Stimulated activated CD4-positive, alpha-beta T cell treated with anti-CD3 and anti-CD28 coated beads, Interleukin-1b, Interleukin-23, amount 100 ng/mL, for 1 hour (primary cell): ENCODE measurements at places on chromosomes 7 and 10.

DNA sequence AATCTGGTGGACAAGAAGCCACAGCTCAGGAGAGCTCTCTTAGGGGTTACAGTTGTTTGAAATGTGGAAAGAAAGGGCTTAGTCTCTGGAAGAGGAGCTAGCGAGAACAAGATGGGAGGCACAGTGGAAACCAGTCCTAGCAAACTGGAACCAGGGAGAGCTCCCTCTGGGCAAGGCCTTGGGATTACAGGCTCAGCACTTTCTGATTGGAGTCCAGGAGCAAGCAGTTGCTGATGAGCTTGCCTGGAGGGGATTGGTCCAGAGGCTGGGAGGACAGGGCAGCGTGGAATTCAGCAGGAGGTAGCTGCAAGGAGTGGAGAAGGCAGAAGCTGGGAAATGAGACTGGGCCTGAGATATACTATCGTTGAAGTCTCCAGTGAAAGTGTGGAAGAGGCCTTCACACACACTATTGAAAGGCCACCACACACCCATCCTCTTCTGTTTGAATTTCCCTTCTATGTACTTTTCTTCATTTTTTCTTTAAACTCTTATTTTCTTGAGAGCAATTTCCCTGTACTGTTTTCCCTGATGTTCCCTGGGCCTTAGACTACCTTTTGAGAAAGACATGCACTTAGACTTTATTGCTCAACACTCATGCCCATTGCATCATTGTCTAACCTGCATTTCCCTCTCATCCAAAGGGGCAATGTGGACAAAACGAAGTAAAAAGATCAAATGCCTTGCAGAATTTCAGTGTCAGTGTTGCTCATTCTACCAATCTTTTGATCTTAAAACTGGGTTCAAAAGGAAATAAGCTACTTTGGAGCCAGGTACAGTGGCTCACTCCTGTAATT lies 57.8 kb upstream of the LANCL2 start:
- no peak for DNase-seq

GRCh38 chr10:23294638-23295247 lies 49.9 kb downstream of the C10orf67 start:
- DNase-seq, result no peak

- no peak for DNase-seq
Measured at GRCh38 chr10:46299536-46300369, 13.0 kb downstream of the ANTXRL start.

DNA sequence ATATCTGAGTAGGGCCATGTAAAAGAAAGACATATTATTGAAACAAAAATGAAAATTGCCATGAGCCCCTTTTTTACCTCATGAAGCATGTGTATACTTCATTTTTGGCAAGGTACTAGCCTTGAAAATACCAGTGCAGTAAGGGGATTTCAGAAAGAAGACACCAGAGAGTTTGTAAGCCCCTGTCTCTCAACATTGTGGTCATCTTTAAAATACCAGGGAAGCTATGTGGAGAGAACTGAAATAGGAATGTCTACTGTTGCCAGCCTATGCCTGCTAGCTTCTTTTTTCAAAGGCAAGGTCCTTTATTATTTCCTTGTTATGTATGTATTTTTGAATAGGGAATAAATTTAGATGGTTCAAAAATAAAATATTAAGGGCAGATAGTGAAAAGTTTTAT lies 57.8 kb downstream of the CASD1 start:
- DNase-seq, result no peak

- DNase-seq, result no peak
Measured at GRCh38 chr10:77793831-77794230, 132.7 kb downstream of the DLG5 start.

- DNase-seq, result no peak
Measured at GRCh38 chr10:48604991-48605508, at the start of gene ARHGAP22. TSS of gene ARHGAP22 (minus strand) at chr10:48605073. CDS start at chr10:48604796, 277 bp downstream.

DNA sequence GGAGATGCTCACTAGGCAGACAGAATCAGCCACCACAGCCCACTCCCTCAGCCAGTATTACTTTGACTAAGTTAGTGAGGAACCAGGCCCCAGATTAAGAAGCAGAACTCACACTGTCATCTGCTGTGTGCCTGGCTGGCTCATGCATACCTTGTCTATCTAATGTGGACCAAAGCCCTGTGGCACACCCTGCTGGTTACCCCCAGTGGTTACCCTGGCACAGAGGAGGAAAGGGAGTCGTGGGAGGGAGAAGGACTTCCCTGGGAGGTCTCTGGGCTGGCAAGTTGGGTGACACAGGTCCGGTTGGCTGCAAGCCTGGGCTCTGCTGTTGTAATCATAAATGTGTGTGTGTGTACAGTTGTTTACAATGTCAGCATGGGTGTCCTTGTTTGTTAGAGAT lies 7.5 kb upstream of the SH2D4B start:
- DNase-seq, result no peak

- DNase-seq, result no peak
Measured at GRCh38 chr7:26187380-26188205, 13.0 kb downstream of the HNRNPA2B1 start.

DNA sequence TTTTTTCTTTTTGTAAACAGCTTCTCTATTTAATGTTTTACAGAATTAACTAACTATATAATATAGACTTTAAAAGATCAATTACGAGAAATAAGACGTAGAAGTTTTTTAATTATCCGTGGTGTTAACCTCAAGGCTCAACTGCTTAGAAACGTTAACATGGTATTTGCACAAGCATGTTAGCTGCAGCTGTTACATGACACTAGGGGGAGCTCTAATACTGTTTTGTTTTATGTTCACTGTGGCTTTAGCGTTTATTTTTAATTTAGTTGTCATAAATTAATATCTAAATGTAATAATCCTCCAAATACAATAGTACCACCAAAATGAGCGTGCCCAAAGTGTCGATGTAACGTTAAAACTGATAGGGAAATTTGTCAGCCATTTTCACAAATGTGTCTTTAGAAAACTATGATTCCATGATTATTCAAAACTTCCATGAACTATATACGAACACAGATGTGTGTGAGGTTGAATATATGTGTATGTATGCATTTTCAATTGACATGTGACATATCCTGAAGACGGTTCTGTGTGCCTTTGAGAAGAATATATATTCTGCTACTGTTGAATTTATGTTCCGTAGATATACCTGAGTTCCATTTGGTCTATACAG lies 828.8 kb upstream of the MBL2 start:
- DNase-seq, result no peak
